ENCODE measurements at places on chromosomes 11 and 22. TPM values are rescaled to one million over a fixed set of nuclear protein-coding genes. Genes with fewer than 3 reads are reported as not detected.
A peak's percentile ranks its signal among the peaks of the same experiment; 100 is the strongest.

DNA sequence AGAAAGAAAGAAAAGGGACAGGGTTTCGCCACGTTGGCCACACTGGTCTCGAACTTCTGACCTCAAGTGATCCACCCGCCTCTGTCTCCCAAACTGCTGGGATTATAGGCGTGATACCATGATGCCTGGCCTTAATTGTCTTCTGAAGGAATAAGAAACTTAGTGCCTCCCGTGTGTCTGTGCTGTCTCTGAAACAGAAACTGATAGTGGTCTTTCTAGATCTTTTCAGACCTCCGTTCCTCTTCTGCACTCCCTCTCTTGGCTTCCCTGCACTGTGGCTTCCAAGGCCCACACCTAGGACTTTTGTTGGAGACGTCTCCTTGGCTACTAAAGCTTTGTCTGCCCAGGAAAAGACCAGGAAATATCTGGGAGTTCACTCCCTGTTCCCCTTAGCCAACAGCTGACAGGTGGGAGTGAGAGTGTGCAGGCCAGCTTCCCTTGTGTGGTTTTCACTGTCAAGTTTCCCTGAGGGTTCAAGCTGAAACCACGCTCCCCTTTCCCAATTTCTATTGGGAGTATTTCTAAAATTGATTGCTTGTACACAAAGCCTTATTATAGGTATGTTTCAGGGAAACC lies 10.1 kb upstream of the HTR3B start:
- no peak for ATAC-seq

Gene OR8U1
- not detected for total RNA-seq

DNA sequence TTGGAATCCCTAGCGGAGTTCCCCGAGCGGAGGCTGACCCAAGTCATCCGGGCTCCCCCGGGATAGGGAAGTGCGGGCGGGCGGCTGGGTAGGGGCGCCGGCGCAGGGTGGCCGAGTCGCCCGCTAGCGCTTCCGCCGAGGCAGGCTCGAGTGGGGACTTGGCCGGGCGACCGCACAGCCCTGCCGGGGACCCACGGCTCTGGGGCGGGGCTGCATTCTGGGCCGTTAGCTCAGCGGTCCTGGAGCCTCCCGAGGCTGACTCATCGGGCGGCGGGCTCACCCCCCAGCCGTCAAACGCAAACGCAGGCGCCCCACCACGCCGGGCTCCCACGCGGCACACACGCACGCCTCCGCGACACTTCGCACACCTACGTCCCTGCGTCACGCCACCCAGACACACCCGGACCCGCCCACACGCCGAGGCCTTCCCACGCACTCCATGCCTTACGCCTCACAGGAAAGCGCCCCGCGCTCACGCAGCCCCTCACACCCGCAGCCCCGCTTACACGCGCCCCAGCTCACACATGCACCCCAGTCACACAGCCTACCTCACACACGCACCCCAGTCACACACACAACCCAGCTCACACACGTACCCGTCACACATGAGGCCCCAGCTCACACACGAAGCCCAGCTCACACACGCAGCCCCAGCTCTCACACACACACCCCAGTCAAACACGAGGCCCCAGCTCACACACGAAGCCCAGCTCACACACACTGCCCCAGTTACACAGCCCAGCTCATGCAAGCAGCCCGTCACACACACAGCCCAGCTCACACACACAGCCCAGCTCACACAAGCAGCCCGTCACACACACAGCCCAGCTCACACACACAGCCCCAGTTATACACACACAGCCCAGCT lies 1.2 kb downstream of the PHLDB1 start:
- peak; percentile 56 for ATAC-seq

DNA sequence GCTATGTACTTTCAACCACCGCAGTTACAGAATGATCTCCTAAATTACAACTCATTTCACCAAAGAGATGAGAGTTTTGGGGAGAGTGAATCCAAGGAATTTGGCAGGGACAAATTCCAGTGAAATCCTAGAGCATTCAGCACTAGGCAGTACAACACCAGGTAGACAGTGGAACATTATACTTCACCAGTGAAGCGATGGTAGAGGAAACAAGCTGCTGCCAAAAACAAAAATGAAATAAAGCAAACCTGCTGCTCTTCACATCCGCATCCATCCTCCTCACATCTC lies 16.9 kb downstream of the SMCO4 start:
- no peak for ATAC-seq

DNA sequence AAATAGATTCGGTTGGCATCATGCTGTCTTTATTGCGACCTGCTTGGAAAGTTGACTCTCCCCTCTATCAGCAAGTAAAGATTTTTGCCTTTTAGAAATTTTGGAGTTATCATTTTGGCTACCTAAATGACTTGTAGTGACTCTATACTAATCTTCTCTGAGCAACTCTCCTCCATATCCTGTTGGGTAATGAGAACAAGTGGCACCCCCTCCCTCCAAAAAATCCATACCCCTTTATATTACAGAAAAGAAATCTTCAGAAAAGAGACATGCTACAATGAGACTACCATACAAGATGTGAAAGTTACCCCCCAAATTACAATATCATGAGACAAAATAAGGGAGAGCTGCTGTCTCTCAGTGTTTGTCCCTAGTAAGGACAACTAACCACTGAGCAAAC lies 1.2 kb downstream of the JAML start:
- no peak for ATAC-seq

Gene LTO1
- 12.1 TPM for total RNA-seq
